ENCODE measurements at places on chromosomes 2 and 18.
A peak's percentile ranks its signal among the peaks of the same experiment; 100 is the strongest.

DNA sequence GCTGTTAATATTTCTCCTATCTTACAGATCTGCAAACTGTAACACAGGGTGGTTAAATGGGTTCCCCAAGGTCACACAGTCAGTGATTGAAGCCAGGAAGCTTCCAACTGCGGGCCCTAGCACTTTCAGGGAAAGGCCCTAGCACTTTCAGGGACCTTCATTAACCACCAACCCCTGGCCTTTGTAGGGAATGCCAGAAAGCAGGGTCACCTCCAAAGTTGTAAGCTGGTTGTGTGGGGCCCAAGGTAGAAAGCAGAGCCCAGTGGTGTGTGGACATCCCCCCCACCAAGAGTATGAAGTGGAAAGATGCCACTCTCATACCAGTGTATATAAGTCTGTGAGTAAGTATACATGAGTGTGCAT, 4.4 kb downstream of the DLX2 start:
- DNase-seq = no peak

GRCh38 chr2:46999857-47000678, 84.5 kb upstream of the MCFD2 start:
- no peak for DNase-seq

DNA sequence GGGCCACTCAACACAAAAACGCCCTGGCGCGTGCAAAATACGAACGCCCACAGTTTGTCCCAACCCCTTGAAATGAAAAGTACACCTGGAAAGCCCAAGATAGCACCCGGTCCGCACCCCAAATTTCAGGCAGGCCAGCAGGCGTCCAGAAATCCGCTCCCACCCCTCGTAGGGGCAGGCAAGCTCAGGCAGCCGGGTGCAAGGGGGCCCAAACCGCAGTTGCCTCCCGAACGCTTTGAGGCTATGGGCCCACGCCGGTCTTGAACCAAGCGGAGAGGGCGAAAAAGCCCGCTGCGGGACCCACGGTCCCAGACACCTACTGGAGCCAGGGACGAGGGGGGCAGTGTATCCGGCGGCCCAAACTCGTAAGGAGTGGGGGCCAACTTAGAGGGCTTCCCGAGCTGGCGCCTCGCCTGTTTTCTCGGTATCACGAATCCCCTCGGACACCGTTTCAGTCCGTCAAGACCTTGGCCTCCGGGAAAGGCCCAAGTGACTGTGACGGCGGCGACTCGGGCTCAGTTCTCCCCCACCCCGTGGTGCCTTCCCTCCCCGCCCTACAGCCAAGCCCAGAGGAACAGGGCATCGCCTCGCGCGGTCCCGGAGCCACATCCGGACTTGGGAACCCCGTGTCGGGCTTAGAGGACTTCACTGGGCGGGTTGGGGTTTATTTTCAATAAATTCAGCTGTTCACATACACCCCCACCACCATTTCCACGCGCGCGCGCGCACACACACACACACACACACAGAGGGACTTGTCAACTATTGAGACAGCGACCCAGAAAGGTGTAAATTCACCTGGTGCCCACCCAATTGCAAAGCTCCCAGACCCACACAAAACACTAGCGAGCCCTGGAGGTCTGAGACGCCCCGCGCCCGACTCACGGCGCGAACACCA, 6.2 kb upstream of the SATB2 start:
- no peak for DNase-seq

GRCh38 chr2:15303874-15304273, 257.3 kb downstream of the NBAS start:
- no peak for DNase-seq

- peak; percentile 51 for DNase-seq
Observed at GRCh38 chr18:28175930-28176697, 816 bp downstream of the CDH2 start.

- no peak for DNase-seq
Observed at GRCh38 chr2:1670636-1671035, 73.7 kb downstream of the PXDN start.

DNA sequence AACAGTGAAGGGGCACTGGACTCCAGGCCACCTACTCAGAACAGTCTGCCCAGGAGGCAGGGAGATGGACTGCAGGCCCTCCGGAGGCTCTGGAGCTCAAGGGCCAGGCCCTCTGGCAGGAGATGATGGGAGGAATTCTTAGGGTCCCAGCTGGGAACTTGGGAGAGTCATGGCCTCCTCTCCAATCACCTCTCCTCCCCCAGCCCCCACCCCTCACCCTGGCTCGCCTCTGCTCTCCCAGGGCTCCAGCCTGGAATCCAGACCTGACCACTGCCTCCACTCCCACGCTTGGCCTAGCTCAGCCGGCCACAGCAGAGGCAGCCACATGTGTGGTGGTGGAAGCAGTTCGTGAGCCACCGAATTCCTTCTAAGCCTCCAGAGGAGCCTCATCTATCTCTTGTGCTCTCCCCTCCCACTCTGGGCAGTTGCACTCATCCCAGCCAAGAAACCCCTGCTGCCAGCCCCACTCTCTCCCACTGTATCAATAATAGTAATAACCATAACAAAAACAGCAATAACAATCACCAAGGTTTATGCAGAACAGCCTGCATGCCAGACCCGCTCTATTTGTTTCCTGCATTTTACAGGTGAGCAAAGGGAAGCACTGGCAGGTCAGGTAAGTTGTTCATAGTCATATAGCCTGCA, 67.4 kb downstream of the TNS1 start:
- no peak for DNase-seq

DNA sequence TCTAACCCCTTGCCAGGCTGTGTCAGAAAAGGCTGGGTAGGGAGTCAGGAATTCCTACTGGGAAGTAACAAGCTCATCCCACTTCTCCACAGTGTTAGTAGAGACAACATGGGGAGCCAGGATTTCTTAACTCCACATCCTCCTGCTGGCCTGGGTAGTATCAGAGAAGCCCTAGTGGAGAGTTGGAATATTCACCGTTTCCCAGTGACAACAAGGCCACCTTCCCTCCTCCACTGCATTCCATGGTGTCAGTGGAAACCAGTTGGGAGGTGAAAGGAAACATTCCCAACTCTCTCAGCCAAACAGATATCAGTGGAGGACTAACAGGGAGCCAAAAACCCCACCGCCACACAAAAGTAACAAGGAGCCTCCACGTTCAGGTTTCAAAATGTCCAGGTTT, 41.2 kb downstream of the SRD5A2 start:
- no peak for DNase-seq

DNA sequence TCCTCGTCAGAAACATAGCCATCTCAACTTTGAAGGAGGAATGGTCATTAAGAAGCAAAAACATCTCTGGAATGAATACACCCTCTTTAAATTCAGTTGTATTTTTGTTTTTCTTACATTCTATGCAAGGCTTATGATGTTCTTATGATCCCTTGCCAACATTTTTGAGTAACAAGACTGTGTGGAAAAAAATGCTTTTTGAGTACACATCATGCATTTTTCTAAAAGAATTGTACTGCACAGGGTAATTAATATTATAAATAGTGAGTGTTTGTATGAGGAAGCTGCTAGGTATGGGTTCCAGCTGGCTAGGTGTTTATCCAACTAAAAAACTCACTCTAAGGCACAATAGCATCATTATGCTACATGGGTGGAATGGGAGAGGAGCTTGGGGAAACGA, 59.0 kb upstream of the SPATS2L start:
- no peak for DNase-seq

DNA sequence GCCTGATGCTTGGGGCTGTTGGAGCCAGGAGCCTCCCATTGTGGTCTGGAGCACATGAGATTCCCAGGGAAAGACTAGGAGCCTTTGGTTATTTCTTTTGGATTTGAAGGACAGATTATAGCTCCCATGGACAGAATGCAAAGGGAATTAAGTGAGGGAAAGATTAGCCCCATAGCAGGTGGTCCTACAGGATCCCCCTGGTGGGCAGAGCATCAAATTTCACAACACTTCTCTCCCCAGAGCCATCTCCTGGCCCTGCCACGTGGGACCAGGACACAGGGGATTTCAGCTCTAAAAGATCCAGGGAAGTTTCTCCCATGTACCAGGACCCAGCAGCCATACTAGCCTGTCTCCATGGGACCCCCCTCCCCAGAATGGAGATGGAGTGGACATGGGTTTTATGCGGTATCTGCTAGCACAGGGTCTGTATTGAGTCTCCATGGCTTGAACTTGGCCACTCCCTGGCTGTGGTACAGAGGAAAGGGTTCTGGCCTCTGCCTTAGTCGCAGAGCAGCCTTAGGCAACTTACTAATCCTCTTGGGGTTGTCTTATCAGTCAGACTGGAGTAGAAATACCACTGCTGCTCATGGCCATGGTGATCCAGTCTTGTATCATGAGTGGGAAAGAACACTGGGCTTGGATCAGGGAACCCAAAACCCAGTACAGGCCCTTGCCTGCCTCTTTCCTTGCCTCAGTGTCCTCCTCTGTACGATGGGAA, 6.8 kb upstream of the PLB1 start:
- DNase-seq = no peak

DNA sequence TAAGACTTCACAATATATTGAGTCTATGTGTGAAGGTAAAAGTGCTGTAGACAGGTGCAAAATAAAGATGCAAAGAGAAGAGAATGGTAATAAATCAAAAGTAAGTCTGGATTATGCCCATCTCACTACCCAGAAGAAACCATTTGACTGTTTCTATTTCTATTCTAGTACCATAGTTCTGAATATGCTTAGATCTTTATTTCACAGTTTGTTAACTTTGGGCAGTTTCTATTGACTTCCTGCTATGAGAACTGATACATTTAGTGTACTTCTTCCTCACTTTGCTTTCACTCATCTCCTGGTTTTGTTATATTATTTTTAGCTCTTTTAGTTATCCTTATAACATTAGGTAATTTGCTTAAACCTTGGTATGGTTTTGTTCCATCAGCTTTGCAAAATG, 94.9 kb downstream of the HS1BP3 start:
- no peak for DNase-seq

DNA sequence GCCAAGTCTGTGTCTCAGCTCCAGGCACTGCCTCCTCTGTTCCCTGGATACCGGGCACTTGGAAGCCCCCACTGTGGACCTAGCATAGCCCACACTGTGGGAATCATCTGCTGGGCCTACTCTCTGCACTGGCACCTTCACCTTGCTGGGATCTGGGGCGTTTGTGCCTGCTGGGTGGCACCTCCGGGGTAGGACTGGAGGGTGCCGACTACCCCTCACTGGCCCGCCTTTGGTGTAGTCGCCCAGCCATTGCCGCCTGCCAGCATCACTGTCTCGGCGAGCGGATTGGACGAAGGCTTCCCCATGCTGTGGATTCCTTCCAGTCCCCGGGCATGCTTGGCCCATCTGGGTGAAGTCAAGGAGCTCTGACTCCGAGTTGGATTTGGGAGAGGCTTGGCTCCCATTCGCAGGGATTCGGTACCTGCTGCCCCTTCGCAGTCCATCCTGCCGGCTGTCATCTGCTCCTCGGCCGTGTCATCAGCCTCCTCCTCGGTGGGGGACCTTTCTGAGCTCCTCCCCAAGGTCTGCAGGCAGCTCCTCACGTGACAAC, 180.6 kb upstream of the HDAC4 start:
- no peak for DNase-seq

DNA sequence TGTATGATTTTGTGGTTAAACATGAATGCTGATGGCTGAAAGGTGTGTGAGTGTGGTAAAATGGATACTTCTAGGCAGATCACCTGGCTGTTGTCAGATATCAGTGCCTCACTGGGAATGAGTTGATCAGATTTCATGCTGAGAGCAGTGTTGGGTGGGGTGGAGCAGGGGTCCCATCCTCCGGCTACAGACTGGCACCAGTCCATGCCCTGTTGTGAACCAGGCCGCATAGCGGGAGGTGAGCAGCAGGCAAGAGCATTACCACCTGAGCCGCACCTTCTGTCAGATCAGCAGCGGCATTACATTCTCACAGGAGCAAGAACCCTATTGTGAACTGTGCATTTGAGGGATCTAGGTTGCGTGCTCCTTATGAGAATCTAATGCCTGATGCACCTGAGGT, 78.7 kb downstream of the GLI2 start:
- no peak for DNase-seq

DNA sequence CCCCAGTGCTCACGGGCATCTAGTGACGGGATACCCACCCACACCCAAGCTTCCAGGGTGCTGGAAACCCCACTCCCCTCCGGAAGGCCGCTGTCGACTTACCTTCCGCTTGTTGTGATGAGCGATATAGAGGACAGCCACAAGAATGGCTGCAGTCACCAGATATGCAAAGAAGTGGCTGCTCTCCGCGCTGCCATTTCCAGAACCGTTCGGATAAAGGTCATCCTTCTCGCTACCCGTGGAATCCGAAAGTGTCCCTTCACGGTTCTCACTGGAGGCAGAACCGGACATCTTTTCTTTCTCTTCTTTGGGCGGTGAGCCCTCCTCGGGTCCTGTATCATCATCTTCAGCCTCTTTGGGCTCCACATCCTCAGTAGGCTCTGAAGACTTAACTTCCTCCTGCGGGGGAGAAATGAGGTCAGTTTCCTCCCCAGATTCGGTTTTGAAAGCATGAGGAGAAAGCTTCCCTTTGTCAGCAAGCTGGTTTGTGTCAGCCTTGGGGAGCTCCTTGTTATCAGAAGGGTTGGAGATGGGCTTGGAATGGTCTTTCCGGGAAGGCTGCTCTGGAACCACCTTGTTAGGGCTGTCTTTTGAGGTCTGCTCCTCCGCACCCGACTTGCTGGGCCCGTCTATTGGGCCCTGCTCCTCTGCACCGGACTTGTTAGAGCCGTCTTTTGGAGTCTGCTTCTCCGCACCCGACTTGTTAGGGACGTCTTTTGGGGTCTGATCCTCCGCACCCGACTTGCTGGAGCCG, 1.2 kb downstream of the TGOLN2 start:
- no peak for DNase-seq

DNA sequence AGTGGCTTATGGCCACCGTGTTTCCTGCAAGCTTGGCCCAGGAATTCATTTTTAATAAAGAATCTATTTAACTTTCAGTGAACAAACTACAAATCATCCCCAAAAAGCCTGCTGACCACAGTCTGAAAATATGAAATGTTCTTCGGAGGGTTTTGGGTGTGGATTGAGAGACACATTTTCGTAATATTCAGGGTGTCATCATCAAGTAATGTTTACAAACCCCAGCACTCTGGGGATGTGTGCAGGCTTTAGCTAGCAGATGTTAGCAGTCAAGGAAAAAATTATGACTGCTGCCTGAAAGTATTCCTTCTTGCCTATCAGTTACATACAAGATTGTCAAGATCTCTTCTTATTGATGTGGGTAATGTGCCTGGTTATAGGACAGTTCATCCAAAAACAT, 143.9 kb upstream of the FN1 start:
- DNase-seq = no peak

GRCh38 chr2:103669531-103669930, 907.7 kb downstream of the TMEM182 start:
- DNase-seq = no peak

GRCh38 chr2:29155578-29155977, 40.4 kb downstream of the CLIP4 start:
- no peak for DNase-seq

GRCh38 chr2:166766220-166766619, 122.1 kb upstream of the XIRP2 start:
- no peak for DNase-seq

DNA sequence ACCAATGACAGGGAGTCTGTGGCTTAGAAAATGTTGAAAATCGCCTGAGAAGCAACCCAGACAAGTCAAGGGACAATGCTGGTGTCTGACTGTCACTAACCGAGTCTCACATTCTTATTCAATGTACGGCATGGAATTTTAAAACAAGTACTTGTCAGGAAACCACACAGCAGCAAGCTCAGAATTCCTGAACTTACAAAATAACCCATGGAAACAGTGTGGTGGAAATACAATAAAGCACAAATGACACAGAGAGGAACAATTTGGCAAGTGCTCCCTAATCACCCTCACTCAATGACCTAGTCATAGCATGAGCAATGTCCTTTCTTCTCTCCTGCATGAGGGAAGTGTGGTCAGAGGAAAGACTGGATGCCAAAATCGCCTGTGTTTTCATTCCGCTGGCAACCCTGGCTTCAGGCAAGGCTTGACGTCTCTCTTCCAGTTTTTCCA, 154.0 kb downstream of the SATB2 start:
- DNase-seq = no peak
